Endothelial cell of umbilical vein (primary cell): ENCODE measurements at places on chromosomes 6 and 20. TPM values are rescaled to one million over a fixed set of nuclear protein-coding genes. Genes with fewer than 3 reads are reported as not detected.

The NDRG3 gene
- total RNA-seq = 27.7 and 28.4 TPM in 2 replicates

DNA sequence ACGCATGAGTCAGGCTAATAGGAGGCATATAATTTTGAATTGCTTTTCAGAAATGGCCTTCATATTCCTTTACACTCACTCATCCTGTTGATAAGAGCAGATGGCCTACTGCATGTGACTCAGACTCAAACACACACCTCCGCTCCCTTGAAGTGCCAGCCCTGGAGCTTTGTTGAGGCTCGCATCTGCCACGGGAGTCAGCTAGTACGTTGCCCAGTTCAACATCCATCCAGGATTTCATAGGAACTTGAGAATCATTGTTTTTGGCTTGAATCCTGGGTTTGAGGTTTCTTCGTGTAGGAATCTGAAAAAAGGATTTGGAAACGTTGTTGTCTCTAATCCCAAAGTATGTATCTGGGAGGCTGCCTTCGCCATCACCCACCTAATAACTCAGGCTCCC, 87.4 kb upstream of the JAG1 start:
- H3K4me1 ChIP-seq = peaks cover 41% of the 10 kb centered on the region
- no peaks in the 10 kb centered on the region for H3K27me3 ChIP-seq
- H3K27ac ChIP-seq = peak overlapping the region; percentile 78
- H3K36me3 ChIP-seq = no peaks in the 10 kb centered on the region
- DNase-seq = peak; percentile 93
- H3K4me3 ChIP-seq = no peak overlapping the region

GRCh38 chr6:81842254-81842653, 89.8 kb upstream of the TENT5A start:
- no peak overlapping the region for H3K27ac ChIP-seq
- DNase-seq = no peak
- H3K36me3 ChIP-seq = no peaks in the 10 kb centered on the region
- no peak overlapping the region for H3K4me3 ChIP-seq
- no peaks in the 10 kb centered on the region for H3K4me1 ChIP-seq

- H3K27me3 ChIP-seq = no peaks in the 10 kb centered on the region
- H3K4me3 ChIP-seq = peak overlapping the region; percentile 92
- H3K36me3 ChIP-seq = no peaks in the 10 kb centered on the region
These were observed 927 bp downstream of the ASXL1 start for GRCh38 chr20:32358883-32359632.
